Large intestine (tissue), 12 donors: ENCODE measurements at places on chromosomes 16 and 17. TPM values are rescaled to one million over a fixed set of nuclear protein-coding genes. Genes with fewer than 3 reads are reported as not detected.

Gene FA2H
- polyA plus RNA-seq = 10.4 TPM

Gene PPY
- 0.34 TPM for polyA plus RNA-seq

Gene KRTAP1-1
- not detected for polyA plus RNA-seq

Gene TMC8
- 7.6 TPM for polyA plus RNA-seq

Gene TP53TG3E
- polyA plus RNA-seq = not detected

Gene FOXN1
- polyA plus RNA-seq = 0.04 TPM

Gene NPIPA2
- 0.63 TPM for polyA plus RNA-seq

Gene AOC3
- polyA plus RNA-seq = 14.8 TPM

Gene NLRC3
- 2.5 TPM for polyA plus RNA-seq

Gene KRT222
- 2.0 TPM for polyA plus RNA-seq

Gene SEPTIN12
- not detected for polyA plus RNA-seq

Gene TNFRSF13B
- 0.07 TPM for polyA plus RNA-seq

Gene BICDL2
- polyA plus RNA-seq = 14.0 TPM

Gene GJD3
- 0.36 TPM for polyA plus RNA-seq

Gene HS3ST3B1
- 1.5 TPM for polyA plus RNA-seq

Gene CMTM2
- 0.25 TPM for polyA plus RNA-seq

Gene TPSD1
- polyA plus RNA-seq = 0.06 TPM

Gene GRIN2A
- polyA plus RNA-seq = 0.10 TPM

Gene HNF1B
- 21.5 TPM for polyA plus RNA-seq

Gene NAGS
- 37.5 TPM for polyA plus RNA-seq

Gene DNASE1L2
- polyA plus RNA-seq = 0.91 TPM

Gene CACNA1G
- 1.7 TPM for polyA plus RNA-seq

Gene CLEC19A
- polyA plus RNA-seq = not detected

Gene TP53TG3C
- polyA plus RNA-seq = not detected

Gene RCVRN
- polyA plus RNA-seq = 0.63 TPM
